A172 (cell line): ENCODE measurements at places on chromosomes 2 and 18. TPM values are rescaled to one million over a fixed set of nuclear protein-coding genes. Genes with fewer than 3 reads are reported as not detected.

The CMPK2 gene
- total RNA-seq: 11.4 and 12.7 TPM in 2 replicates

The MYCN gene
- not detected in 2 replicates for total RNA-seq

DNA sequence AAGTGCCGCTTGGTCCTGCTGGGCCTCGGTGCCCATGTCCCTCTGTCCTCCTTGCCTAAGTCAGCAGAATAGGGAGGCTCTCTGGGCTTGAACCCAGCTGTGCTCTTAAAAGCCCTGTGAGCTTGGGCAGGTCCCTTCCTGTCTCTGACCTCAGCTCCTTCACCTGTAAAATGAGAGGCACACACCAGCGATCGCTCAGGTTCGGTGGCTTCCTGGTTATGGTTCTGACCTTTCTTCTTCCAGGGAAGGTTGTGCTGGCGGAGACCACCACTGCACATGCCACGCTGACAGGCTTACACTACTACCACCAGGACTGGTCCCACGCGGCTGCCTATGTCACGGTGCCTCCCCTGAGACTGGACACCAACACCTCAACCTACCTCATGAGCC lies 36.1 kb upstream of the MAPRE3 start:
- no peak for DNase-seq

- no peak for DNase-seq
Observed at GRCh38 chr2:218883491-218884490, 3.1 kb downstream of the WNT10A start.

- DNase-seq: no peak
Observed at GRCh38 chr2:23419171-23420090, 34.5 kb downstream of the KLHL29 start.
